Suppressor macrophage treated with lipopolysaccharide for 1 hour (primary cell): ENCODE measurements at places on chromosomes 7 and 10.
A peak's percentile ranks its signal among the peaks of the same experiment; 100 is the strongest.

DNA sequence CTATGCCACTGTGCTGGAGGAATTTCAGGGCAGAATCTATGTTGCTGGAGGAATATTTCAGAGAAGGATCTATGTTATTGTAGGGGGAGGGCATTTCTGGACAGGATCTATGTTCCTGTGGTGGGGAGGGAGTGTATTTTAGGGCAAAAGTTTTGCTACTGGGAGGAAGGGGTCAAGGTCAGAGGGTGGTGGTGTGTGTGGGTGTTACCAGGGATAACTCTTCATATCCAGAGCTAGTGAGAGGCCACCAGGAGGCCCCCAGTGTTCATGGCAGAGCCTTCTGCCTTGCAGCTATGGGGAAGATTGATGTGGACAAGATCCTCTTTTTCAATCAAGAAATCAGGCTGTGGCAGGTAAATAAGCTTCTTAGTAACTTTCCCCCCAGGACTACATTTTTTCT is 2.0 kb upstream of the STRA8 start:
- no peak for DNase-seq

- peak; percentile 70 for DNase-seq
Observed at GRCh38 chr10:77592946-77593636, 44.5 kb downstream of the KCNMA1 start.

DNA sequence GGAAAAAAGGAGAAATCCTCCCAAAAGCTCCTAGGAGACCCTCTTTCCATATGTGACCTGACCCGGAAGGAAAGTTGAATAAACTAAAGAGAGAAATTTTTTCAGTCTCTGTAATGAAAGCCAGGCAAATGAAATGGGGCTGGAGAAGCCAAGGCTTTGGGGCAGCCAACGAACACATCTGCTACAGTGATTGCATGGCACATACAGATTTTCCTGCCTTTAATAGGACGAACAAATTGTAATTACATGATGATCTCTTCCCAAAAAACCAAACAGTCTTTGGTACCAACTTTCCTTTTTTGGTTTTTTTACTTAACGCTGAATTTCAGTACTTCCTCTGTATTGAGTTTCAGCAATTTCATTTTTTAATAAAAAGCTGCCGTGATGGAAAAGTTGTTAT is 23.5 kb upstream of the PTN start:
- DNase-seq = no peak

DNA sequence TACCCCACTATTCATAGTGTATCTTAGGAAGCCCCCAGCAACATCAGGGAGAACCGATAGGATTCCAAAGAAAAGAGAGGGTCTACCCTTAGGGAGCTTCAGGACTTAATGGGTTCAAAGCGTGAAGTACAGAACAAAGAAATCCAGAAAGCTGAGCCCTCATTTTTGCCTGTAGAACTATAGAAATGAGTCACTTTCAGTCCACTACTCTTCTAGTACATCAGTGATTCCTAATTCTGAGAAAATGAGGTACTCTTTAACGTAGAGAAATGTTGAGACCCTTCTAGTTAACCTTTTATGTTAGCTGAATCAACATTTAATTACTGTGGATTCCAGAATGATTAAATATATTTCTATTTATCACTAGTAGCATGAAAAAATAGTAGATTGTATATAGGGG is 1.8 kb downstream of the TDRD1 start:
- DNase-seq = no peak

DNA sequence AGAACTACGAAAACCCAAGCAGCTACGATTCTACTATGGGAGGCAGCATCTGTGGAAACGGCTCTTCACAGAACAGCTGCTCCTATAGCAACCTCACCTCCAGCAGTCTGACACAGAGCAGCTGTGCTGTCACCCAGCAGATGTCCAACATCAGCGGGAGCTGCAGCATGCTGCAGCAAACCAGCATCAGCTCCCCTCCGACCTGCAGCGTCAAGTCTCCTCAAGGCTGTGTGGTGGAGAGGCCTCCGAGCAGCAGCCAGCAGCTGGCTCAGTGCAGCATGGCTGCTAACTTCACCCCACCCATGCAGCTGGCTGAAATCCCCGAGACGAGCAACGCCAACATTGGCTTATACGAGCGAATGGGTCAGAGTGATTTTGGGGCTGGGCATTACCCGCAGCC is 81.6 kb upstream of the SAMD8 start:
- DNase-seq = no peak

DNA sequence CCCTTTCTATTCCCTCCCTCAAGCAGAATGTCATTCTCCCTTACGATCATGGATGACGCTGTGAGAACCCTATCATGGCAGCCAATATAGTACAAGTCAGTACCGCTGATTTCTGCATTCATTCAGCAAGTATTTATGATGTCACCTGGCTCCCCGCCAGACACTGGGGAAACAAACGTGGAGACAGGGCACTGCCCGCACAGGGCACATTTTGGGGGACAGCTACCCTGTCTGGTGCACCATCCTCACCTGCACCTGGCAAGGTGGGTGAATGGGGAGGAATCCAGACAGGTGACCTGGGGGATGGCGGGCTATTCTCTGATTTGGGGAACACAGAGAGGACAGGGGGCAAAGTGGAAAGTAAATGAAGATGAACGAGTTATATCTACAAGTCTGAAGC is 28.4 kb downstream of the MKI67 start:
- DNase-seq = no peak

GRCh38 chr7:5582532-5582935 is 158.9 kb upstream of the TNRC18 start:
- peak; percentile 87 for DNase-seq

DNA sequence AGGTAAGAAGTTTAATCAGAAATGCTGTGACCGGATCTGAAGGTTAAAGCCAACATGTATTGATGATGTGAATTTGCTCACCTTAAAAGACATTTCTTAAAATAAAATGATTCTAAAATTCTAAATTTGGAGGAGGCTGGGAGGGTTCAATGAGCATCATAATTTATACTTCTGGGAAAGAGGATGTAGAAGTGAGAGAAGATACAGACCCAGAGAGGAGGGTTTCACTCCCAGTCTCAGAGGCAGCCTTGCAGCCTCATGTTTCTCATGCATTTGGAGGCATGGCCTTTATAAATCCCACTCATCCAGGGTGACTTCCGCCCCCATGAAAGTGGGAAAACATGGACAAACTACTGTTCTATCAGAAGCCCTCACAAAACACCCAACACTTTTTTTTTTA is 305.6 kb upstream of the PITRM1 start:
- no peak for DNase-seq

- DNase-seq = no peak
Observed at GRCh38 chr10:63711867-63712716, 190.9 kb downstream of the REEP3 start.

- no peak for DNase-seq
Observed at GRCh38 chr10:68315582-68315981, 16.3 kb upstream of the HNRNPH3 start.

DNA sequence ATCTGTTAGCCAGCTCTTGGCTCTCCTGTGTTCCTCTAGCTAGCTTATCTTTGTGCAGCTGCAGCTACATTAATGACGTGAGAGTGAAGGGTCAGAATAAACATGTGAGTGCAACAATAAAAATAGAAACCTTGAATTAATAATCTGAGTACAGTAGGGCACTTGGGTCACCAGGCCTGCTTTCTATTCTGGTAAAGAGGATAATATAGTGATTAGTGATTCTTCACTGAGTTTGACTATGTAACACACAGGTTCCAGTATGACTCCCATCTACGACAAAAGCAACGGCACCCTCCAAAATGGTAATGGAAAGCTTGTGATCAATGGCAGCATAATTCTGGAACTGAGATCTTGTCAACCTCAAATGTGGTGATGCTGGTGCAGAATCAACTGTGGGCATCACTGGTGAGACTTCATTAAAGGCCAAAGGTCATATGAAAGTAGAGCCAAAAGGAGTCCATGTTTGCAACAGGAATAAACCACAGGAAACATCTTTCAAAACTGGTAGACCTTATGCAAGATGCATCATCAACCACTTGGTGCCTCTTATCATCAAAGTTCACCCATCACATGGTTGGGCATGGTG is 77.6 kb downstream of the NRBF2 start:
- no peak for DNase-seq

DNA sequence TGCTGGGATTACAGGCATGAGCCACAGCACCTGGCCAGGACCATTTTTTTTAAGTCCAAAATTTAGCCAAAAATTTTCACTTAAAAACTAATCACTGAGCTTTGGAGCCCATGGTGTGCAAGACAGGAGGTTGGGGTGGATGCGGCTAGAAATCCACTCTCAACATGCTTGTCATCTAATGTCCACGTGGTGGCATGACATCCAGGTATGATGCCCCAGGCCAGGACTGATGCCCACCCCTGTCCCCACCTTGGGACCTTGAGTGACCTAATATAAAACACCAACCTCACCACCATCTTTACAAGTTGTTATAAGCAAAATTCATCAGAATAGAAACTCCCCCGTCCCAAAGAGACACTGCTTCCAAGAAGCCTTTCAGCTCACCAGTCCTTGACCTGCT is 20.4 kb upstream of the IMPDH1 start:
- DNase-seq = no peak

- no peak for DNase-seq
Observed at GRCh38 chr7:68205826-68206225, 1209.2 kb downstream of the TYW1 start.

GRCh38 chr10:130932326-130933007 is 379.1 kb downstream of the TCERG1L start:
- DNase-seq = no peak

- DNase-seq = peak; percentile 96
Observed at GRCh38 chr7:141960687-141961422, 12.7 kb downstream of the TAS2R38 start.

DNA sequence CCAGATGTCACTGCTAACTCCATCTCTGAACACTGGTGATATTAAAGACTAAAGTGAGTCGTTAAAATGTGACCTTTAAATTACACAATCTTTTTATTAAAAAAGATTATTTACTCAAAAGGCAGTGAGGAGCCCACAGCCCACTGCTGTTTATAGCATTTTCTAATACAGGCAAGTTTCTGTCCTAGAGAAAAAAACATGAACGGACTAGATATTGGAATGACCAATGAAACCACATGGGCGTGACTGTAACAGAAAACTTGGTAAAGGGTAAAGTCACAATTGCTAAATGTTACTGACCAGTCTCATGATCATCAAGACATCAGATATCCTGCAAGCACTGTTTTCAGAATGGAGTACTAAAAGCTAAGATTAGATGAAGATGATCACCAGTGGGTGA is 78.7 kb downstream of the FEZF1 start:
- no peak for DNase-seq

- peak; percentile 59 for DNase-seq
Observed at GRCh38 chr10:74924251-74924963, 98.0 kb downstream of the KAT6B start.

DNA sequence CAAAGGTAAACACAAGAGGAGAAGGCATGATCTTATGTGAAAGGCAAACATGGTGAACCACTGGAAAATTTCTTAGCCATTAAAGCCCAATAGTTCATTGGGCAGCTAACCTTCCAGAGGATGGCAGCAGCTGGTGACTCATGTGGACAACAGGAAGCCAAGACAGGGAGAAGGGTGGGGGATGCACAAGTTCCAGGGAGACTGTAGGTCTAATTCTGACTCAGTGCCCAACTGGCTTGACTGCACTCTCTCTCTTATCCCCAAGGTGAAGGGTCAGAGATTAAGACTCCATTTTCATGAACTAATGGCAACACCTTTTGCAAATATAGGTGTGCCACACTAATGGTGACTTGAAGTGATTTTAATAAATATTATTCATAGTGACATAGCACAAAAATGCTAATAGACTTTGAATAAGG is 47.9 kb upstream of the SLC35B4 start:
- DNase-seq = peak; percentile 36

DNA sequence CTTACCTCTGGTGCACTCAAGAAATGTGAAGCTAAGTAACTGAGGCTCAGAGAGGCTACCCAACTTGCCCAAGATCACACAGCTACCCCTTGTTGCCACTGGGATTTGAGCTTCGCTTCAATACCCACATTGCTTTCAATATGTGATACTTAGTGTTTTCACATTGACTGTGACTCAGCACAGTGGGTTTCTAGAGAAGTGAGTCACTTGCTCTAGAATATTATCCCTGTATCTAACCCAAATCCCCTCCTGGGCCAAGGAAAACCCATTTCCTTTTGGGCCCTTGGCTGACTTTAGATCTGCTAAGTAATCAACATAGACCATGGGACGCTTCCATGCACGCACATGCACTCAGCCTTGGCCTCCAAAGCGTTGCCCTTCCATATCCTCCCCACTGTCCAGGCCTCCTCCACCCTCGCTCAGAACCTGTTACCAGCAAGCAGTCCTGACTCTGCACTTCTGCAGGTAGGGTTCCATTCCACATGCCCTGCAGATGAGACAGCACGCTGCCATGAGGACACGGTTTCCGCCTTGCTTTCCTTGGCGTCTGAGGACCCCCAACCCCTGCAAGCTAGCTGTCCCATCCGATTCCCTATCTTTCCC is 87.7 kb upstream of the CHST15 start:
- DNase-seq = peak; percentile 16

- DNase-seq = peak; percentile 82
Observed at GRCh38 chr10:68900427-68901104, 549 bp upstream of the DDX50 start.

DNA sequence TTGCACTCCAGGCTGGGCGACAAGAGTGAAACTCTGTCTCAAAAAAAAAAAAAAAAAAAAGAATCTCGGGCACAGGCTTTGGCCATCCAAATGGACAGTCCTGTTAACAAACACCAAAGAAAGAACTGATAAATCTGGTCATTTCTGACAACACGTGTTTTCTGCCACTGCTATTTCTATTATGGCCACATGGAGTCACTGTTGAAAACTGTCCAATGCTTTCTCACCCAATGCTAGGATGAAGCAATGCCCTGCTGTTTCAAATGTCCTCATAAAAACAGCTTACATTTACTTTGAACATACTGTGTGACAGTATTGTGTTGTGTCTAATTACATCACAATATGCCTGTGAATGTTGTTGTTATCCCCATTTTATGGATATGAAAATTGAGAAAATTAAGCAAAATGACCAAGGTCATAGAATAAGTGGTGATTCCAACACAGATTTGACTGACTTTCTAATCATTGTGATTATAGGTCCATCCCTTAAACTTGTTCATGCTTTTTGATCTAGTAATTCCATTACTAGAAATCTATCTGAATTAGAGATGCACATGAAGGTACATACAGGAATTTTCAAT is 19.9 kb upstream of the MAP3K8 start:
- peak; percentile 90 for DNase-seq

DNA sequence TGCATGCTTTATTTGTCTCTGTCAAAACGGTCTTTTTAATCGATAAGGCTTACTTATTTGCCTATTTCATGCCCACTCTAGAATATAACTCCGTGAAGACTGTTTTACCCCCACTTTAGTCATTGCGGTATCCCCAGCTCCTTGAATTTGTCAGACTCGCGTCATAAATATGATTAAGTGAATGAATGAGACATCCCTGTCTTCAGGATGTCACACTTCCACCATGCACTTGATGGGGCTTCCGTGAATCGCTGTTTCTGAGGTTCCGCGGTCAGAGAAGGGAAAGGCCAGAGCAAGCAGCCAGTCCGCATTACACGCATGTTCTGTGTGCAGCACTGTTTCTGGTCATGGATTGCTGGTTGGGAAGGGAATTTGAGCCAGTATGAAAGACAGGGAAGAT is 138.8 kb downstream of the CELF2 start:
- no peak for DNase-seq
